ENCODE measurements at places on chromosomes 11 and 22.

DNA sequence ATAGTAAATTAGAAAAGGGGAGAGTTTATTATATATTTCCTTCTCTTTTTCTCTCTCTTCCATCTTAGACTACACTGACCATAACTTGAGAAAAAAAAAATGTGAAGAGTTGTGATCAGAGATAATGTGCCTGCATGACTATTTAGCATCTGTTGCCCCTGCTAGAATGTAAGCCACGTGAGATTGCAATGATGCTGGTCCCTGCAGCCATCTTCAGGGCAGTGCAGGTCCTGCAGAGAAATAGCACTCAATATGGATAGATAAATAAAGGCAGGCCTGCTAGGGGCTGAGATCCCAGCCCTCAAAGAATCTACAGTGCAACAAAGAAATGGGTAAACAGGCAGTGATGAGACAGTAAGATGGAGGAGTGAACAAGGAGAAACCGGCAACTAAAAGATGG lies 7.8 kb upstream of the DKK3 start:
- DNase-seq, result no peak

- peak; percentile 38 for DNase-seq
Measured at GRCh38 chr11:2419638-2420501, 19.3 kb downstream of the TSSC4 start.

DNA sequence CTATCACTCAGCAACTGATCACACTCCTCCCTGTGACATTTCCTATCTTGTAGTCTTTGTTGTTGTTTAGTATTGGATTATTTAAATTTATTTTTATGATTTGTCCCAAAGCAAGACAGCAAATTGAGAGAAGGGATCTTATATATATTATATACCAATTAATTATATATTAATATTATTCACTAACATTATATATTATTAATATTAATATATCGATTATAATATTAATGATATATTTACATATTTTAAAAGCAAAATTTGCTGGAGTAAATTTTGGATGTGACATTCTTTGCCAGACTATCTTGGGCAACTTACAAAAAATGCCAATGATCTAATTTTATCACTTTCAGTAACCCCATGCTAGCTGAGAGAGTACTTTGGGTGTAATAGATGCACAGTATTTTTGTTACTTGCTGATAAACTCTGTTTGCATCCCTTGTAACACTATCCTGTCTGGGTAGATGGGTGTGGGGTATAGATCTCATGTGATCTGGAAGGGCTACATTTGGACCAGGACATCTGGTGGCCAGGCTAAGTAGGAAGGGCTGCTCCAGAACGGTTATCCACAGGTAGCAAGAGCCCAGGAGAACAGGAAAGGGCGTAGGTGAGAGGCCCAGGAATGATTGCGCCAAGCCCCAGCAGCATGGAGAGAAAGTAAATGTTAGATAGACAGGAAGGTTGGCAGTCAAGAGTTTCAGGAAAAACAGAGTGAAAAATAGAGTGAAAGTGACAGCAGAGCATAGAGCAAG lies 608.6 kb upstream of the KIRREL3 start:
- DNase-seq, result no peak

GRCh38 chr22:26718488-26718887 lies 61.1 kb downstream of the MIAT start:
- no peak for DNase-seq

DNA sequence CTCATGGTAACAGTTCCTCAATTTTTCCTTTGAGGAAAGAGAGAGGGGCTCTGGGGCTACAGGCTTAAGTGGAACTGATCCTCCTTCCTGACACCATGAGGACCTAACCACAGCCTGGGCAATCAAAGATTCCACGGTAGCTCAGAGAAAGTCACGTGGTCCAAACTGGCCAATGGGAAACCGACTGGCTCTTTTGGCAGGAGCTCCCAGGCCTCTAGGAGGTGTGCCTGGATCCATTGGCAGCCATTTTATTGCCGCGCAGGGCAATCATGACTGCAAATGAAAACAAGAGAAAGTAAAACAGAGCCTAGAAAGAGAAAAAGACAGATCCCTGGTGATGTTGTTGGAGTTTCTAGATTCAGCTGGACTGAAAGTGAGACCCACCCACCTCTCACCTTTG lies 27.3 kb upstream of the ASPHD2 start:
- DNase-seq, result no peak

DNA sequence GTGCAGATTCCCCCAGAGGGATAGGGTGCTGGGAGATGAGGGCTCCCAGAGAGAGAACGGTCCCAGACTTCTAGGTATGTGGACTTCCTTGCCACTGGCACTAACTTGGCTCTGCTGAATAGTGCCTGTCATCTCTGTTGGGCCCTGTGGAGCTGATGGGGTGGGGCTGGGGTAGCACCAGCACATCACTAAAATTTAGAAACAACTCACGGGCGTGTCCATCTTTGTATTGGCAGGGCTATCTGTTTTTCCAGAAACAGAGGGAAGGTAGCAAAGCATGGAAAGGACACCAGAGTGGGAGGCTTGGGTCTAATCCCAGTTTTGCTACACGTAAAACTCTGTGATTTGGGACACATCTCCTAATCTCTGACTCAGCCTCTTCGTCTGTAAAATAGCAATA lies 25.8 kb downstream of the SWAP70 start:
- no peak for DNase-seq

- DNase-seq, result no peak
Measured at GRCh38 chr11:21825127-21825526, 367.8 kb upstream of the ANO5 start.

GRCh38 chr22:30767661-30768060 lies 73.0 kb downstream of the OSBP2 start:
- DNase-seq, result no peak

GRCh38 chr11:36724742-36725385 lies 126.8 kb upstream of the RAG2 start:
- DNase-seq, result no peak

DNA sequence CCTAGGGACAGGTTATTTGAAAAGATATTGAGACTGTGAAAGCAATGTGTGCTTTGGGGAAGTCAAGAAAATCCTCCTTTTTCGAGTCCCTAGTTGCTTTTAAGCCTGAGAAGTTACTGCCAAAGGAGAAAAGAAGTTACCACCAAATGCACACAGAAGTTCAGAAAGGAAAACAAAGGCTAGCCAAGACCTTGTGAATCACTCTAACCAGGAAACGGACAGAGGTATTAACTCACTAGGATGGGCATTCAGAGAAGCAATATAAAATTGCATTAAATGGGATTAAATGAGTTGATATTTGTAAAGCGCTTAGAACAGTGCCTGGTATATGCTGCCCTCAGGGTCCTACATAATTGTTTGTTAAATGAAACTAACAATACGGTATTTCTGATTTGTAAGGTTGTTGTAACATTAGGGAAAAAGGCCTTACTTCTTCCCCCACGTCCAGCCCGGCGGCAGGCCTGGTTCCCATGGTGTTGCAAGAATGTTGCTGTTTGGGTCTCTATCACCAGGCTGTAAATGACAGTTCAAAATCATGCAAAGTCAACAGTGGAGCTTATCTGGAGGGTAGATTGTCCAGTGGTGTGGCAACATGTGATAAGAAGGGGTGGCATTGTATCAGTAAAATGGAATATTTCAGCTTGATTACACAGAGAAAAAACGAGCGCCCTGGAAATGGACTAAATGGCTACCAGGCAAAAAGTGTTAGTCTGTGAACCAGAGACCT lies 7.1 kb downstream of the TMA7B start:
- no peak for DNase-seq

DNA sequence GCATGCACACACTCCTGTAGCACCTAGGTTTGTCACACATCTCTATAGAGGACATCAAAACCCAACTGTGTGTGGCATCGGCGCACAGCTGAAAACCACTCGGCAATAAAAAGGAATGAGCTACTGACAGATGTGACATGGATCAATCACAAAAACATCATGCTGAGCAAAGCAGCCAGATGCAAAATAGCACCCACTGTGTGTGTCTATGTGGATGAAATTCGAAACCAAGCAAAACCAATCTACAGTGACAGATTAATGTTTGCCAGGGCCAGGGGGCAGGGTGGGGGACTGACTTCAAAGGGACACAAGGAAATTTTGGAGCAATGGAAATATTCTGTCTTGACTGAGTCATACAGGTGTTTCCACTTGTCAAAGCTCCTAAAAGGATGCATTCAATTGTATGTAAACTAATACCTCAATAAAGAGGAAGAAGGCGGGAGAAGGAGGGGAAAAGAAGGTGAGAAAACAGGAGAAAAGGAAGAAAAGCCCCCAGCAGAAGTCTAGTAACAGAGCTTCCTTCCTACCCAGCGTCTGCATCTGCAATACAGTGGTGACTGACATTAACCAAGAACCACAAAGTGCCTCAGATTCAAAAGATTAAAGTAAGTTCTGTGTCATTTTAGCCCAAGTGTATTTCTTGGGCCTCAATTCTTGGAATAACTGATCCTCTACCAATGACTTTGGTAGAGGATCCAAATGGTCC lies 49.8 kb downstream of the PACSIN2 start:
- no peak for DNase-seq

DNA sequence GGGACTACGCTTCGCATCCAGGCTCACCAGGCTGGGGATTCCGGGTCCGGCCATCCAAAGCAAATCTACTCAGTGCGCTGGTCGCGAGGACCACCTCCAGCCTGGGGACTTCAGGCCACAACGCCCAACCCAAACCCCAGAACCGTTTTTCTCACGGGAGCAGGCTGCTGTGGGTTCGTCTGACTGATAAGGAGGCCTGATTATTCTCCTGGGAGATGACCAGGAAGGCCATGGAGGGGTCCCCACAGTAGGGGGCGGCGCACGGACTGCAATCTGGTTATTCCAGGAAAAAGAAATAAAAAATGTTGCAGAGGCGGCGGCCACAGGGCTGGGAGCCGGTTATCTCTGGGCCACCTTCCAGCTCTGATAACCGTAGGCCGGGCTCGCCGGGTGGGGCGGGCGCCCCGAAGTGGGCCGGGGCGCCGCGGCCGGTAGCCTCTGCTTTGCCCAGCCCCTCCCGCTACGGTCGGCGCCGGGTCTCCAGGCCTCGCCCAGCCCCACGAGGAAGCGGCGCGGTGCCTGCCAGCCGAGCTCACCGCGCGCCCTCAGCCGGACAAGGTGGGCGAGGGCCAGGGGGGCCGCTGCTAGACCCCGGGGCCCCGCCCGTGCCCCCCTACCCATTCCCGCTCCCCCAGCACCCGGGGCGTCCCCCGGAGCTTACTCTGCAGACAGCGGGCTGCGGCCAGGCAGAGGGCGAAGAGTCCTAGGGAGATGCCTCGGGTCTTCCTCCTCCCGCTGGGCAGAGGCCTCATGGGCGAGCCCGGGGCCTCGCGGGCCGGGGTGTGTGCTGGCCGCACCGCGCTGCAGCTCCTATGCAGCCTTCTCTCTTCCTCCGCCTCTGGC lies 446 bp downstream of the VSTM5 start:
- DNase-seq, result no peak

GRCh38 chr22:38505541-38506117 lies 482 bp downstream of the DDX17 start:
- DNase-seq, result peak; percentile 29

DNA sequence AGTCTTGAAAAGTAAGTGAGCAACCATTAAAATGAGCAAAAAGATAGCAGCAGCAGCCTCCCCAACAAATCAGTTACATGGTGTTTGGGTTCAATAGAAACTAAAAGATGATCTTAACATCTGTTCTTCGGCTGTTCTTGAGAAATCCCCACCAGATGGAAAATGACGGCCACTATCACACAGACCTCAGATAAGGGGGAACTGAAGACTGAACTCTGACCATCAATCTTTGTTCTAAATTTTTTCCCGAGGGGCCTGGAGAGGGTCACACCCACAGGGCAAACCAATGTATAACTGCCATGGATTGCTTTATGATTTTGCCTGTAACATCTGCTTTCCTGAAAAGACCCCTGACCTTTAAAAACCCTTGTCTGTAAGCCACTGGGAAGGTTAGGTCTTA lies 624.8 kb upstream of the KIRREL3 start:
- DNase-seq, result no peak

- DNase-seq, result no peak
Measured at GRCh38 chr11:69841170-69841858, 22.1 kb upstream of the FGF3 start.

GRCh38 chr11:78253797-78254196 lies 65.1 kb downstream of the USP35 start:
- no peak for DNase-seq

DNA sequence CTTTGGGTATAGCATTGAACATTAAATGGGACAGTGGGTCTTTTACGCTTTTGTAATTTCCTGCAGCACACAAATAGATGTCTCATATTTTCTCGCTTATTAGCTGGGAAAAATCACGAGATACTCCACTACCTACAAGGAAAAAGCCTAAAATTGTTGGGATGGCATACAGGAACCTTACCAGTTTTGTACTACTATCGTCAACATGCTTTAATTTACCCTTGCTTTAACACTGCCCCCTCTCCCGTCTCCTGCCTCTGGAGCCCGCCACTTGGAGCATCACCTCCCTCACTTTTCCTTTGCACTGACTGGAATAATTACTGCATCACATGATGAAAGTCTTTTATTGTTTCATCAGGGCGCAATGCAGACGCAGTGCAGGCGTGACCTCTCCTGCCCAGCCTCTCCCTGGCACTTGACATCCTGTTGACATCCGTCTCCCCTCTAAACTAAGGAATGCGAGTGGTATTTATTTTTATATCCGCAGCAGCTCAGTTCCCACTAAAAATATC lies 1.0 kb upstream of the FNBP4 start:
- no peak for DNase-seq

DNA sequence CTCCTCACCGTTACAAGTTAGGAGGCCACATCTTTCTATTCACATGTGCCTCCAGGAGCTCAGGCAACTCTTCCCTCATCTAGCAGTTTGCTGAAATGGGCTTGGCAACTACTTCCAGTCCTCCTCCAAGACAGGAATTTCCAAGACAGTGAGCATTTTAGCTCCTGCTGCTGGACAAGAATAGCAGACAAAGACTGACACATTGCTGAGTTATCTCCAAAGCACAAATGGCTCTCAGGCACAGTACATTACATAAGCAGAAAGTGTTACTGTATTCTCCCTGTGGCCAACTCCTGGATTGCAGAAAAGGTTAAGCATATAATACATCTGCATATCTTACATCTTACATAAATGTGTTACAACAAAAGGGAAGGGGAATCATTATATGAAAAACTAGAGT lies 83.2 kb upstream of the POU2AF2 start:
- DNase-seq, result no peak

DNA sequence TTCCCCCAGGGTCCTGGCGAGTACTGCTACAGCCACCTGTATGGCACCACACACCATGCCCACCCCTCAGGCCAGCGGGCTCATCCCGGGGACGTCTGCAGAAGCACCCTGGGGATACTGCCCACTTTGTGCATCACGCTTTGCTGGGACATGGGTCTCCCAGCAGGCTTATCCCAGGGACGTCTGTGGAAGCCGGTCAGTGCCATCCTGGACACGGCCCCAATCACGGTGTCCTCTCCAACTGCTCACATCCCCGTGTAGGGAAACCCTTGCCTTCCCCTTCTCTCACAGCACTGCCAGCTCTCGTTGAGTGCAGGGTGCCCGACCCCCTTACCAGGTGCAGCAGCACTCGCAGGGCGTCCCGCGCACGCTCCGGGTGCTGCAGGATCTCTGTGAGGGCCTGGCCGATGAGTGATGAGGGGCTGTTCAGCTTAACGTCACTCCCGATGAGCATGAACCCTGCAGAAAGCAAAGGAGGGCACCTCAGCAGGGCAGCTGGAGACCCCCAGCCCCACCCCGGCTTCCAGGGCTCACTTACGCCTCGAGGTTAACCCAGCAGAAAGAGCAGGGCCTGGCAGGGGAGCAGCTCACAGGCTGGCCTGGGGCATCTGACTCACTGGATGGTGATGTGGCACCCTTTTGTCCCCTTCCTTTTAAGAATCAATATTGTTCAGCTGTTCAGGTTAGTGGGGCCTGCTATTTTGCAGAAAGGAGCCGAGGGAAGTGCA lies 76.9 kb upstream of the PITPNB start:
- no peak for DNase-seq

GRCh38 chr22:17117890-17118289 lies 3.3 kb downstream of the TMEM121B start:
- DNase-seq, result no peak

All from stimulated activated CD8-positive, alpha-beta memory T cell treated with anti-CD3 and anti-CD28 coated beads, Interleukin-7, amount 100 ng/mL, for 1 hour (primary cell).